ENCODE measurements at places on chromosomes 5 and 9.

GRCh38 chr5:103539376-103540330, 22.9 kb downstream of the NUDT12 start:
- no peak for DNase-seq

- DNase-seq: no peak
These were observed 21.8 kb downstream of the WHRN start for GRCh38 chr9:114483499-114483898.

GRCh38 chr9:76878933-76879332, 27.0 kb downstream of the PRUNE2 start:
- no peak for DNase-seq

GRCh38 chr9:109971226-109971625, 191.2 kb downstream of the PALM2AKAP2 start:
- no peak for DNase-seq

DNA sequence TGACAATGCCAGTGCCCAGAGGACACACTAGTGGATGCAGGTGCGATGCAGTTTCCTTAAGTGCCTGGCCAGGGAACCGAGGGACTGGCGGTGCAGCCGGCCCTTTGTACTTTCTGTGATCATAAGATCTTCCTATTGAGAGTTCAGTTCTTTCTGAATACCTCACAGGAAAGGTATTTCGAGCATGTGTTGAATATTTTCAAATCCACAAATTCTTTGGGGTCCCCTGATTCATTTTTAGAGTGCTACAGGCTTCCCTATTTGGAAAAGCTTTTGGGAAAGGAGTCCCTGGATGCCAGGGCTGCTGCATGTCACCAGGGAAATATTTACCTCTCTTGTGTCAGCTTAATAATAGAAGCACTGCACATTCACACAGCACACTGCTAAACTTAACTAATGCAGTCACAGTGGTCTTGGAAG, 281.5 kb downstream of the GADD45G start:
- peak; percentile 4 for DNase-seq

GRCh38 chr5:173624282-173624681, 7.8 kb upstream of the BOD1 start:
- DNase-seq: no peak

DNA sequence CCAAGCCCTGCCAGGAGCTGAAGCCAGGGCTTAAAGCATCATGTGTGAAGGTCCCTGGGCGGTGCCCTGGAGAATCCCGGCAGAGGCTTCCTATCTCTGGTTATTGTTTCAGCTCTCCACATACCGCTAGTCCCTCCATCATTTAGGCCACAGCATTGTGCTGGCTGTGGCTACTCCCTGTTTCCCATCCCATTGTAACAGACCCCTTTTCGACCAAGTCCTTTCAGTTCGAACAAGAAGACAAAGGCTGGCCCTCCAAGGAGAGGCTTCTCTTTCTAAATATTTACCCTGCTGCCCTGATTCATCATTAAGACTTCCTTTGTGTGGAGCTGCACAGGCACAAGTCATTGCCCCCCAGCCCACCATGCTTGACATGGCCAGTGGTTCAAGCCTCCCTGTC, 41.6 kb downstream of the NEUROG1 start:
- no peak for DNase-seq

- DNase-seq: no peak
These were observed 606.2 kb downstream of the TLE4 start for GRCh38 chr9:80177949-80178480.

- DNase-seq: no peak
These were observed 233.9 kb upstream of the ZNF608 start for GRCh38 chr5:124980163-124980941.

GRCh38 chr5:58009754-58010153, 450.1 kb downstream of the PLK2 start:
- no peak for DNase-seq

DNA sequence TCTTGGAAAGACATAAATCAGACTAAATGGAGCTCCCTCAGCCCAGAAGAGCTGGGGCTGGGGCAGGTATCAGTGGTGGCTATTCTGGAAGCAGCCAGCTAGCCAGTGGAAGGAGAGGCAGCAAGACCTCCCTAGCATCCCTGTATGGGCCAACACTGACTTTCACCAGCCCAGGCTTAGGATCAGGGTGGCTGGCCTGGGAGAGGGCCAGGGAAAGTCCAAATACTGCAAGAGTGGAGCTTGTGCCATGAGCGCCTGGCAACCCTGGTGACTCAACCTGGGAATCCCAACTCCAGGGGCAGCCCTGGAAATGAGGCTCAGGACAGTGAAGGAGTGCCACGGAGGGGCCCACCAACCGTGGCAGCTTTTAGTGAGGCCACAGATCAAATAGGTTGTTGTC, 7.6 kb upstream of the IRF1 start:
- no peak for DNase-seq

DNA sequence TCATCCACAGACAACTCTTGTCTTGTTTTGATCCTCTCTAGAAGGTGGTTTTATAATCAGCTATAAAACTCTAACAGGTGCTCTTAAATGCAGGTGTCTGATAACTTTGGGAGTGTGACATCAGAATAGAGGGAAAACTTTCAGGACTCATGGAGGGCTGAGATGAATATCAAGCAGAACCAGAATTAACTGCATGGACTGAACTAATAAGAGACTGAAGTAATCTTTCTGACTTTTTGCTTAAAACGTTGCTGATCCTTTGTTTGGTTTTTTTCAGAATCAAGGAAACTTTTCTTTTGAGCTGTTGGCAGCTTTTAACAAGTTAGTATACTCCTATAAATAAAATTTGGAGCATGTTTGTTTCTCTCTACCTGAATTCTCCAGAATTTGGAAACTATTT, 2.3 kb upstream of the OR2V2 start:
- no peak for DNase-seq

GRCh38 chr9:36151316-36152210, 15.0 kb downstream of the GLIPR2 start:
- peak; percentile 84 for DNase-seq

DNA sequence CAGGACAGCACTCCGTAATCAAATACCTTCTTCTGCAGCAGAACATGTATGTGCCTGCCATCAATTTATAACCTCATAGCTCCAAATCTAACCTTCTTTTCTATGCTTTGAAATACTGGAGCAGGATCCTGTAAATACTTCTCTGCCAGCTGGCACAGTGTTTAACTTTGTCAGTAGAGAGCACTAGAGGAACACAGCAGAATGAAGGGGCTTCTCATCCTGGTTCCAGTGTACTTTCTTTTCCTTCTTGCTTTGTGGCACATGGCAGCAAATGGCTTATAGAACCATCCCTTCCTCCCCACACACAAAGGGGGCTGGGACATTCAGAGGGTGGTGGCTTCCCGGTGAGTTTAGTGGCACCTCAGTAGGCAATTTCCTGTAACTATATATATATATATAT, 3.8 kb upstream of the FBXW11 start:
- no peak for DNase-seq

DNA sequence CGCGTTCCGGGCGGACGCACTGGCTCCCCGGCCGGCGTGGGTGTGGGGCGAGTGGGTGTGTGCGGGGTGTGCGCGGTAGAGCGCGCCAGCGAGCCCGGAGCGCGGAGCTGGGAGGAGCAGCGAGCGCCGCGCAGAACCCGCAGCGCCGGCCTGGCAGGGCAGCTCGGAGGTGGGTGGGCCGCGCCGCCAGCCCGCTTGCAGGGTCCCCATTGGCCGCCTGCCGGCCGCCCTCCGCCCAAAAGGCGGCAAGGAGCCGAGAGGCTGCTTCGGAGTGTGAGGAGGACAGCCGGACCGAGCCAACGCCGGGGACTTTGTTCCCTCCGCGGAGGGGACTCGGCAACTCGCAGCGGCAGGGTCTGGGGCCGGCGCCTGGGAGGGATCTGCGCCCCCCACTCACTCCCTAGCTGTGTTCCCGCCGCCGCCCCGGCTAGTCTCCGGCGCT, at the start of gene DAPK1:
Gene DAPK1 (plus strand): TSS at position 264 of the 442 bp plus-strand sequence. CDS start 1,211 bp downstream, outside the sequence.
- DNase-seq: no peak

GRCh38 chr5:111641533-111642233, 115.3 kb downstream of the NREP start:
- DNase-seq: no peak

DNA sequence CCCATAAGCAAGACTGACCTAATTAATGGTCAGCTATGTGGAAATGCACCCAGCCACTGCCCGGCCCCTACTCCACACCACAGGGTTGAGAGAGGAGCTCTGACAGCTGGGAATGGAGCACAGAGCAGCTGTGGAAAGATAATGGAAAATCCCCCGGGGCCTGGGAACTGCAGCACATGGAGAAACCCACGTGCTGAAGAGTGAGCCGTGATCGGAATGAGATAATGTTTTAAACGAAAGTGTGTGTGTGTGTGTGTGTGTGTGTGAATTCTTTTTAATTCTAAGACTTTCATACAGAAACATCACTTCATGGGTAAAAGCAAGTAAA, 13.1 kb upstream of the SLC12A7 start:
- DNase-seq: no peak

DNA sequence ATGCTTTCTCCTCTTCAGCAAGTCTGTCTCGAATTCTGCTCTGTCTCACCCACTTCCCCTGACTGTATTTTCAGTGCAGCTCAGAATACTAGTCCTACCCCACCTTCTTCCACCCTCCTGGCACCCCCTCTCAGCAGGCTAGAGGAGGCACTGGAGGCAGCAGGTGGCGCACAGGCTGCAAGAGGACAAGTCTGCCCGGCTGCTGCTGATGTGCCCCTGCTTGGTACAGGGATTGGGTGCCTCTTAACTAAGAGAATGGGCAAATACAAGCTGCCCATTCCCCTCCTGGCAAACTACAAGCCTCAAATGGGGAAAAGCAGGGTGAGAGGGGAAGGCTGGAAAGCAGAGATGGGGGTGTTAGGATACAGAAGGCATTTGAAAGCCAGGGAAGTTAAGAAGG, 5.1 kb downstream of the TLN1 start:
- DNase-seq: peak; percentile 38

DNA sequence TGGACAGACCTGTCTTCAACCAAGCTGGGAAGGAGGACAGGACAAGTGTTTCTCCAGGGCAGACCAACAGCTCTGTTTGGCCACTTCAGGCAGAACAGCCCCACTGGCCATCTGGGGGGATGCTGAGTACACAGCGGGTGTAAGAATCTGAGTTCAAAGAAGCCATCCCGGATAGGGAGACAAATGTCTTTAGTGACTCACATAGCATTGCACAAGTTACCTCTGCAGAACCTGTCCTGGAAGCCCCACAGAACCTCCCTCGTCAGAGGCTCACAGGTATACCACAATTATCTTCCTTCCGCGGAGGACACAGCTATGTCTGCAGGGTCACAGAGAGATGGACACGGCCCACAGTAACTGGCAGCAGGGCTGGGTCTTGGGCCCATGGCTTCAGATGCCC, 2.0 kb downstream of the OR2V2 start:
- DNase-seq: no peak

- DNase-seq: no peak
These were observed 77.0 kb downstream of the ABCA1 start for GRCh38 chr9:104850786-104851545.

DNA sequence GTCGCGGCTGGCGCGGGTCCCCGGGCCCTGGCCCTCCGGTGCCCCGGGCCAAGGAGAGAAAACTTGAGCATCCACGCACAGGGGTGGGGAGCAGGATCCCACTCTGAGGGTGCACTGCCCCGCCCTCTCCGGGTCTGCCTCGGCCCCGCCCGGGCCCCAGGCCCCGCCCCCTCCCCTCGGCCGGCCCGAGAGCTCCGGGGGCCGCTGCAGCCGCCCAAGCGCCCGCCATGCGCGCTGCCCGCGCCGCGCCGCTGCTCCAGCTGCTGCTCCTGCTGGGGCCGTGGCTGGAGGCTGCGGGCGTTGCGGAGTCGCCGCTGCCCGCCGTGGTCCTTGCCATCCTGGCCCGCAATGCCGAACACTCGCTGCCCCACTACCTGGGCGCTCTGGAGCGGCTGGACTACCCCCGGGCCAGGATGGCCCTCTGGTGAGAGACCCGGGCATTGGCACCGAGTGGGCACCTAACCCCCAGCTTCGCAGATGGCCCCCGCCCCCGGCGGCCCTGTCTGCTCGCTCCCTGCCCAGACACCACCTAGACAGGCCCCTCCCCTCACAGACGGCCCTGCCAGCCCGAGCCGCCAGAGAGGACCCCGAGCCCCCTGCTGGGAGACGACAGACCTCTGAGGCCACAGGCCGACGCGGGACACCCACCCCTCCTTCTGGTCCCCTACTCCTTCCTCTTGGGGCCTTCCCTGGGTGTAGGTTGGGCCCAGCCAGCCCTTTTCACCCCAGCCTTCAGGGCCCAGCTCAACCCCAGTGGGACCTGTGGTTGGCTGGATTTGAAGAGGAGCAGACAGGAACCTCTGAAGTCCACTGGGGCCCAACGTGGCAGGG, at the start of gene CERCAM:
Gene CERCAM (plus strand): TSS at position 207 of the 831 bp plus-strand sequence. CDS start 21 bp downstream, at position 228.
- DNase-seq: peak; percentile 38

- no peak for DNase-seq
These were observed 288.1 kb downstream of the GADD45G start for GRCh38 chr9:89892920-89893319.

DNA sequence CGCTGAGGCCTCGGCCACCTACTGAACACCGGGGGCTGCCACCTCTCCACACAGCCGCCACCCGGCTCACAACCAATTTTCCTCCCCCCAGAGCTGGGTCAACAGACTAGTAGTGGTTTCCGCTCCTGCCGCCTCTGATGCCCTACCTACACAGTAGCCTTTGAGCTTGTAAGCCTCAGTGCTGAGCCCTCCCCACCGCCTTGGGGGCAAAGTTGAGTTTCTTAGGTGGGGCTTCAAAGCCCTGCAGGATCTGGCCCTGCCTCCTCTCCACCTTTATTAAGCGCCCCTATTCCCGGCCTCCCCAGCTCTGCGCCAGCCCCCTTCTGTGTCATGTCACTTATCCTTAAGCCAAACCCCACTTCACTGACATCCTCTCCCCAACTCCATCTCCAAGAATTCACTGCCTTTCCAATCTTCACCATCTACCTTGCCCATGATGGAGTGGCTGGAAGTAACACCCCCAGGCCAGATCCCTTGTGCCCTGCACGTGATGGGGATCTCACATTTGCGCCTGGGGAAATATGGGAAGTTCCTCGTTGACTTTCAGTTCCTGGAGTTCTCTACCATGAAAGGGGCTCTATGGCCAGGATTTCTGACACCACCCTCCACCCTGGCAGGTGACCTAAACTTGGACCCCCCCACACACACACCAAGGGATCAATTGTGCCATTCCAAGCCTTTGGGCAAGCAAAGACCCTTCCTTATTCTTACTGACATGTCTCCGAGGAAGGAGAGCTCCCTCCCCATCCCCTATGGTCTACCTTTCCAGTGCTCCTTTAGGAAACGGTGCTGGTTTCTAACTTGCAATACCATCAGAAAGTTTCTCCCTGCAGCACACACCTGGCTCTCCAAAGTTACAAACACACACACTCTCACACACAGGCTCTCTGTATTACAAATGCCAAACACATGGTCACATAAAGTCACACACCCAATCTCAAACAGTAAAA, 2.7 kb upstream of the CNTFR start:
- no peak for DNase-seq

- DNase-seq: no peak
These were observed 134.3 kb downstream of the CDH18 start for GRCh38 chr5:19853616-19854240.
